GM23248 (cell line): ENCODE measurements at places on chromosomes 2 and 18.

DNA sequence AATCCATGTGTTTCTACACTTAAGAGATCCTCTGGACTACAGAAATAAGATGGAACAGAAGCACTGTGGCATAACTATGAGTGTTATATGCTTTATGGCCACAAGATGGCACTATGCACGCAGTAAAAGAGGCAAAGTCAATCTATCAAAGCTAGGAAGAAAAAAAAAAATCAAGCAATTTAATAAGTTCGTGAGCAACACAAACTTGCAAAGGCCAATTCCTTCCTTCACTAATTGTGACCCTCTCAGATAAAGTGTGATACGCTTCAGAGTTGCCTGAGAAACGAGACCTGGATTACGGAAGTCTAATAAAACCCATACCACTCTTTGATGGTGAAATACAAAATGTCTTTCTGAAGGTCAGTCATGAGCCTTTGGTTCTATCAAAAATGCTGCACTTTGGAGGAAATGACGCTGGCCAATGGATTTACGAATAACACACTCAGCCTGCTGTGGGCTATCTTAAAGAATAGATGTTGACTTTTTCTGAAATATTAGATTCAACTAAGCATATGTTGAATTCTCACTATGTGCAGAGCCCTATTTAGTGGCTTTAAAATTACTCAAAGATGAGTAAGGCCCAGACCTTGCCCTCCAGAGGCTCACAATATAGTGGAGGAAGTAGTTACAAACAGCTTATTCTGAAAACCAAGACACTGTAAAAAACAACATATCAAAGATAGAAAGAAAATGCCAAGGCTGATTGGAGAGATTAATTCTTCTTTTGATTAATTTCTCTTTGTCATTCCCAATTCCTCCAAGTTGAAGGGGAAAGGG is 35.5 kb upstream of the TTR start:
- DNase-seq, result peak; percentile 67

DNA sequence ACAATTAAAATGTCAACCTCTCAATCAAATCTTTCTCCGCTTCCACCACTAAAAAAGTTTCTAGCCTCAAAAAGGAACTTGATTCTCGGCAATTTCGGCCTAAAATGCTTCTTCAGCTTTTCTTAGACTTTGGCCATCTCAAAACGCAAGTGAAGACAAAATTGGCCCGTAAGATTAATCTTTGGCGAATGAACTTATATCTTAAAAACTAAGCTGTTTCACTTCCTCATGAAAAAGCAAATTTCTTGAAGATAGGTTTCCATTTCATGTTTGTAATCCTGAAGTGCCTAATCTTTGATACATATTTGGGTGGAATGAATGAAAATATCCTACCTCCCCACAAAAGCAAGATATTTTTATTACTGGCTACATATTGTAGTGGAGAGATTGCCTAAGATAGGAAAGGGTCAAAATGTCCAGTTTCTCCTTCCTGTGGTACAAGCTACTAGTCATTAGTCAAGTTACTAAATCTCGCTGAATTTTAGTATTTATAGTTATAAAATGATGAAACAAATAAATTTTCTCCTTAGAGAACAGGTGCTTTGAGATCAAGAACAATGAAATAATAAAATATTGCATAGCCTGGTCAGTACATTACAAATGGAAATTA is 85.4 kb upstream of the ZEB2 start:
- no peak for DNase-seq

- no peak for DNase-seq
Measured at GRCh38 chr2:111138839-111139238, 18.1 kb downstream of the BCL2L11 start.

- DNase-seq, result no peak
Measured at GRCh38 chr18:55529581-55529980, 58.4 kb downstream of the TCF4 start.

DNA sequence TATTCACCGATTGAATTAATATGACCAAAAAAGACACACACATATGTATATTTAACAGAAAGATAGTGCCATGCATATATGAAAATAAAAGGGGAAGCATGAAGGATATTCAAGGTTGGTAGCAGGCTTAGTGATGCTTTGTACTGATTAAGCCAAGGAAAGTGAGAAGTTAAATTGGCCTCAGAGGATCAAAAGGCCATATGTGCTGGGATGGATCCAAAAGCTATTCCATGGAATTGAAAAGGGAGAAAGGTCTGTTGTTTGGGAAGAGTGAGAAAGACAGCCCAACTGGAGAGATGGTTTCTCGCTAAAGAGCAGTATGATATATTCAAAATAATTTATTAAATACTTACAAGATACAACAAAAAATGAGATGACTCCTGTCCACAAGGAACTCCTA is 65.9 kb downstream of the INSIG2 start:
- DNase-seq, result no peak

DNA sequence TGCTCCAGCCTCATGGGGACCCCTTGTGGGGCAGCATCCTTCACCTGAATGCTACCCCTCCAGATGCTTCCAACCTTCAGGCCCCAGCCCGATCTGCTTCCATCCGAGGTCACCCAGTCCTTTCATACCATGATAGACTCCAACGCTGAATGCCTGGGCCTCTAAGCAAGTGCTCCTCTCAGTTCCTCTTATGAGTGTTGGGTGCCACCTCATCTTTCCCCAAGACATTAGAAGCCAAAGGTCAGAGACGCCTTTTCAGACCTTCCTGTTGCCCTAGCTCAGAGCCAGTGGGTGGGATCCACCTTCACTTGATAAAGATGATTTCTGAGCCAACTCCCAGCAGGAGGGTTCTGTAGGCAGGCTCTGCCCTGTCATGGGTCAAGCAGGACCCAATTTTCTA is 174.5 kb upstream of the MGAT5 start:
- no peak for DNase-seq

DNA sequence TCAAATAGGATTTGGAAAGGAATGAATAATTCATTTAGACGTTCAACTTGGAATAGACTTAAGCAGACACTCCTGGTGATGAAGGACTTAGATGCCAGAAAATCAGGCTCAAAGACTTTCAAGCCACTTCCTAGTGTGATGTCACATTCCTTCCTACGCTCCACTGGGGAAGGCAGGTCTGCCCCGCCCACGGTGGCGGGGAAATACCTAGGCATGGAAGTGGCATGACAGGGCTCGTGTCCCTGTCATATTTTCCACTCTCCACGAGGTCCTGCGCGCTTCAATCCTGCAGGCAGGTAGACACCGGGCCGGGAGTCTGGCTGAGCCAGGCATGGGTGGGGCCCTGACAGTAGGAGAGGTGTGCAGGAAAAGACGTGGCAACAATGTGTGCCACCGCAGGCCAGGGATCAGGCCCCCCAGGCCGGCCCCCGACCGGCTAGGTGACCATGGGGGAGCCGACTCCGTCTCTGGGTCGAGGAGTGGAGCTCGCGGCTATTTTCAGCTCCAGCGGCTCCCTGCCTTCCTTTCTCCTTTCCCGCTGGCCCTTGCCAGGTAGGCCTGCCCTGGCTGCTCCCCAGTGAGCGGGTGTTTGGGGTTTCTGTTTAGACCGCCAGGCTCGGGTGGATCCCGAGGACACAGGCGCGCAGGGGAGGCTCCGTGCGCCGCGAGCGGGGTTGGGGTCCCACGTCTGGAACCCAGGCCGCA is at the start of gene IL1RL2:
IL1RL2 (plus strand) TSS at position 233 of the 705 bp plus-strand sequence. CDS start 845 bp downstream, outside the sequence.
- peak; percentile 41 for DNase-seq

- no peak for DNase-seq
Measured at GRCh38 chr2:69744456-69744855, 2.5 kb downstream of the ANXA4 start.
